Type B pancreatic cell (in vitro differentiated cells): ENCODE measurements at places on chromosomes 1 and 21.

DNA sequence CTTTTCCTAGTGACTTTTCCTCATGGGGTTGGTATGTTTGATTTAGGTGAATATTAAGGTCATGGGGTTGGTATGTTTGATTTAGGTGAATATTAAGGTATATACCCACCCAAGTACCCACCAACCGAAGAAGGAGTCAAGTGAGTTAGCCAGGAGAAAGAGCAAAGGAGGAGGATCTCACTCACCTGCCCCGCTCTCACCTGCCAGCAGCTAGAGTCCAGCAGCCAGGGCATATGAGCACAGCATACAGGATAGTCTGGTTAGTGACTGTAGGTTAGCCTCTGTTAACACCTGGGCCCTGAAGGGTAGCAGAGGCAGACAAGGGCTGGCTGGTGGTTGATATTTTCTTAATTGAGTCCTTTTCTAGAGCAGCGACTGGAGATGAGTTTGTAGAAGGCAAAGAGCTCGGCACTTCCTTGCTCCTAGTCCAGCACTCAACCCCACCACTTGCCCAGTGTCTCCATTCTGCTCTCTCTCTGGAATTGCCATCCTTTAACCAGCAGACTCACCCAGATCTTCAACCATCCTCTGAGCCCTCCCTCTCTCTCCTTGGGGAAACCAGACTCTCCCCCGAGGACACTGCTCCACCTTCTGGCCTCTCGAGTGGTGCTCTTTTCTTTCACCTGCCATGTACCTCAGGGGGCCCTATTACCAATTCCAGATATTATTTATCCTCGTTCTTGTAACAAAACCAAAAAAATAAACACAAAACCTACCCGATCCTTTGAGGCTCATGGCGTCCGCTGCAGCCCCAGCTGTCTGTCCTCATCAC lies 16.3 kb upstream of the DESI2 start:
- DNase-seq = no peak

DNA sequence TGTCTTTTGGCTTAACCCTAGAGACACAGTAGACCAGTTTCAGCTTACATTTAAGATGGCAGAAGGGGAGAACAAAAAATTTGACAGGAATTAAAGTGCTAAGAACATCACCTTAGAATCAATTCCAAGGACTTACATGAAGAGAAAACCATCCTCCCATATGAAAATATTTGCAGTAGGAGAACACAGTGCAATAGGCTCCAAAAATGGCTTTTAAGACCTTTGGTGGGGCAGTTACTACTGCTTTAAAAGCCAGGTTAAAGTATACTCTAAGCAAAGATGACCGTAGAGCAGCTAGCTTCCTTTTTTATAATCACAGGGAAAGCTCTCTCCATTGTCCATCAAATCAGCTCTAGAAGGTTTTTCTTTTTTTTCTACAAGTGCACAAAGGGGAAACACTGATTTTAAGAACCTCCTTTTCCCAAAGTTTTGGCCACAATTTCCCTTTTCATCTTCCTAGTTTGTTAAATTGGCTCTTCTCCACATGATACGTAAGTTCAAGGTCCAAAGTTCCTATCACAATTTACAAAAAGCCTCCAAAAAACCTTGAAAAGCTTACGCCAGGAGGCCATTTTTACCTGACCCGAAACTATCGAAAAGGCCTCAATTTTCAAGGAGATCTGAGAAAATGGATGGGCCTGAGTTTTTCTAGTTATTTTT lies 3.3 kb downstream of the TXNIP start:
- no peak for DNase-seq

DNA sequence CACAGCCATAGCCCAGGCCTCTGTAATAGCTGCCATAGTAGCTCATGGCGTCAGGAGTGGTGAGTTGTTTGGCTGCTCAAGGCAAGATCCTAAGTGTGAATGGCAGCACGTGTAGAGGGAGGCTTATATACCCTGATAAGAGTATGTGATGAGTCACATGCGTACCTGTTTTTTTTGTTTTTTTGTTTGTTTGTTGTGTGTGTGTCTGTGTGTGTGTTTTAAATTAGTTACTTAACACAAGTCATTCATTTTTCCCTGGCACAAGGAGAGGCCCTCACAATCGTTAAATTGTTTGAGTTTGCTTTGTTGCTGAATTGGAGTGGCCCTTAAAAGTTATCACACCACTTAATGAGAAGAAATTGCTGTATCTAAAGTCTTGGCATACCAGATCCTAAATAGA lies at the start of gene KRTAP19-4:
Gene KRTAP19-4 (minus strand): TSS at position 101 of the 400 bp plus-strand sequence. CDS start 55 bp downstream, at position 46.
- DNase-seq = no peak

DNA sequence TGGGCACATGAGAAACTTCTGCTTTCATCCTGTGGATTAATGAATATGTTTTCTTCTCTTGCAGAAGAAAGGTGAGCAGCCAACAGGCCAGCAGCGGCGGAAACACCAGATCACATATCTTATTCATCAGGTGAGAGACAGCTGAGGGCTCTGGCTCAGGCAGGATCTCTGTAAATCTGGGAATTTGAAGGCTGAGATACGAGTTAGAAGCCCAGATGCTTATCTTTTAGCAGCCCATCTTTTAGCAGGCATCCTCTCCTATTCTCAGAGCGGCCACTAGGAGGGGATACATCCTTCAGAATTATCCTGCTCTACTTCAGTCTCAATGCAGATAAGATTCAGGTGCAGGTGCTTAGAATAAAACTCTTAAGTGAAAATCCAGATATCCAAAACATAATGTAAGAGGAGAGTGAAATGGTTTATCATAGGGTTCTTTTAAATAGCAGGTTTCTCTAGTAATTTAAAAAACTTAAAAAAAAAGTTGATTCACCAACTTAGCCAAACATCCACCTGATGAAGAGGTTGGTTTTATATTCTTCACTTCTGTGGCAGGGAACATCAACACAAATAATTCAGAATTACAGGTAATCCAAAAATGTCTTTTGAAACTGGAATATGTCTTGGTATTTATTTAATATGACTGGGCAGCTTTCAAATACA lies 19.3 kb downstream of the SH2D2A start:
- DNase-seq = no peak

DNA sequence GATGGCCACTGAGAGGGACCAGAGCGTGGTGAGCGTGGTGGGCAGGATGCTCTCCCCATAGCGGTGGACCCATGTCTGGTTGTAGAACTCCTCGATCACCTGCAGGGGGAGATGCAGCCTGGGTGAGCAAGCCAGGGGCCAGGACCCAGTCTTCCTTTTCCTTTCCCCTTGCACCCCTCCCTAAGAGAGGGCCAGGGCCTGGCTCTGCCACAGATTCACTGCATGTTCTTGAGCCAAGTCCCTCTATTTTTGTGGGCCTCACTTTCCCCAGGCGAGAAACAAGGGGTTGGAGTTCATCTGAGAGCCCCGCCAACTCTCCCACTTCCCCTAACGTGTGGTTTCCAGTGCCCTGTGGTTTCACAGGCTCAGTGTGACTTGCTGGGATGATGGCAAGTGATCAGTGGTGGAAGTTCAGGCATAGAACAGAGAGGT lies 27.5 kb downstream of the SLC2A1 start:
- DNase-seq = no peak
